NCI-H748 treated with DMSO at 0.1 percent for 48 hours (cell line): ENCODE measurements at places on chromosomes 12 and 14.

DNA sequence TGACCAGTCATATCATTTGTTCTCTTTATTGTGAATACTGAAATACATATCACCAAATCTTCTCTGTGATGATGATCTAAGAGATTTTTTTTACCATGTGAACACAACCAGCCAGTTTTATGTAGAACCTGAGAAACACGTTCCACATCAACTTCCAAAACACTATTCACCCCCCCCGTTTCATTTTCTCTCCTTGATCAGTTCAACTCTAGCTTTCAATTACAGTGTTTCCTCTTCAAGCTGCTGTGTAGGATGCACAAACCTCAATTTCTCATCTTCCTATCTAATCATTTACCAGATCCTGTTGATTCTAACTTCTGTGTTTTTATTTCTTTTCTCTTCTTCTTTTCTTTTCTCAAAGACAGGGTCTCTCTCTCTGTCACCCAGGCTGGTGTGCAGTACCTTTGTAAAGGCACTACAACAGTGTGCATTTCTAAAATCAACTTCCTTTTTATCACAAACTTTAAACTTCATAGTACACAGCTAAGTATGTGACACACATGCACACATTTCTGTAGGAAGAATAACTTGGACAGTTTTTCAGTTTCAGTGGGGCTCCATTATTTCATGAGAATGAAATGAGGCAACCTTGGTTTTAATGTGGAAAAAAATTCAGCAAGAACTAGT is 149.9 kb upstream of the FBXO33 start:
- no peak for DNase-seq

DNA sequence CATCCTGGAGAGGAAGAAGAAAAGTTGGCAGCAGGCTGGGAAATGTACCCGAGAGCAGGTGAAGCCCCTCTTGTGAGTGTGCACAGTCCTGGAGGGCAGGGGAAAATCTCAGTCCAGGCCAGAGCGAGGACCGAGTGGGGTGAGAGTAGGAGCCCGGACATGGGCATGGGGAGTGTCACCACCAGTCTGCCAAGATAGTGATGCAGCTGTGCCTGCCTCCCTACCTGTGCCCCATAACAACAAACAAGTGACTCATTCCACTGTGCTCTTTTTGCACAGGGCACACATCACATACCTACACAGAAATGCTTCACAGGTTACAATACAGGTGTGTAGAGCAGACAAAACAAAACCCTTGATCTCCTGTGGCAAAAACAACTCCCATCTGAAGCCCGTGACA is 205.9 kb upstream of the PELI2 start:
- no peak for DNase-seq

DNA sequence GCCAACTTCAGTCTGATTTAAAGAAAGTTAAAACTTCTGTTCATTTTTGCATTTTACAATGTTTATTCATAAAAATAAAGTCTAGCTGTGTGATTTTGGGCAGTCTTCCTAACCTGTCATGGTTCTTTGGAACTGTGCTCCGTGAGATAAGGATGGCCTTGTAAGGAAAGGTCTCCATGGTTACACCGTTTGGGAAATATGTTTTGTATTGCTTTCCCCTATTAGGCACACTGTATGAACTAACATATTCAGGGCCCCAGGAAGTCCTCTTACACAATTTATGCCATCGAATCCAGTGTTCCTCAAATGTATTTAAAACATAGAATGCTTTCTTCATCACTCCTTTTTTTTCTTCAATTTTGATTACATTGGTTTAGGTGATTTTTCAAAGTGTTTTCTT is 54.5 kb downstream of the APAF1 start:
- no peak for DNase-seq

- no peak for DNase-seq
Measured at GRCh38 chr12:74959657-74960056, 250.0 kb downstream of the KCNC2 start.

DNA sequence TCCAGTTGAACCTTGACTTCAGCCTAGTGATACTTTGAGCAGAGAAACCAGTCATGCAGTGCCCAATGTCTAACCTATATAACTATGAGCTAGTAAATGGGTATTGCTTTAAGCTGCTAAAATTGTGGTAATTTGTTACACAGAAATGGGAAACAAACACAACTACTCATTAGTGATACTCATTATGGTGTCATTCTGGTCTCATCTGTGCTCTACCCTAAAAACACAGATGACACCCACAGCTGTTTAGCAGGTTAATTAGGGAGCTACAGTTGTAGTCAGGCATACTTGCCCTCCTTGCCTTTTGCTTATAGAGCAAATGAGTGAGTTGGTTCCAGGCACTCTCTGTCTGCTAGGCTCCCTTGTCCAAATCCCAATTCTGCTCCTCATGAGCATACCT is 50.0 kb upstream of the ATF7IP start:
- no peak for DNase-seq

GRCh38 chr12:57448669-57449068 is 6.4 kb upstream of the INHBE start:
- DNase-seq, result no peak

- no peak for DNase-seq
Measured at GRCh38 chr12:113932381-113933196, 33.5 kb downstream of the RBM19 start.

DNA sequence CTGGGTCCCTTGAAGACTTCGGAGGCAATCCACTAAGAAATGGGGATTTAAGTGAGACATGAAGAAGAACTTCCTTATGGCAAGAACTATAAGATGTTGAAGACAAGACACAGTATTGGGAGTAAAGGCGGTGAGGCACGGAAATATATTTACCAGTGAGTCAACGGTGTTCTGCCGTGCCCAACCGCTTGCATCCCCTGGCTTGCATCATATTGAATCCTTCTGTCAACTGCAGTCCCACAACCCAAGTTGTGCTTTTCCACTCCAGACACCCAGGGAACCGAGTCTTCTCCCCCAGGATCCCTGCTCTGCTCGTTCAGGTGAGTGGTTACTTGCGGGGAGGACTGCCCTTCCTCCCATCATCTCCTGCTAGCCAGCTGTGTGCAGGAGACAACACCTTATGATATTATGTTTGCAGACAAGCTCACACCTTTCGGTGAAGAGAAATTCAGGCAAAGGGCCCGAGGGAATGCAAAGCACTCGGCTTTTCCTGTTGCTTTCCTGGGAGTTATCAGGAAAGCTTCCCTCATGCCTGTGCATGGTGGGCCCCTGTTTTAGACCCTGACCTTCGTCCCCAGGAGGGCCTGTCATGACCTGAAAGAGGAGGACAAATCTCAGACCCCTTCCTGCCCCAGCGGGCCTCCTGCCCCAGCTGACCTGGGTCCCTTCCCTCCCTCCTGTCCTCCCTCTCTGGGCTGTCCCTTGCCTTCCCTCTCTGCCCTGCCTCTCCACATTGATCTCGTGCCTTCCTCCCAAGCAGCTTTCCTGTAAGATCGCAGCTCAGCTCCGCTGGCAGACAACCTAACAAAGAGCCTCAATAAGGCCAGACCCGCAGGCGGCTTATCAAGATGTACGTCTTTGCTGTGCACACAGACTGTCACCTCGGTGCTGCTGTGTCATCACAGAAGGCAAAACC is 4.3 kb upstream of the LRTM2 start:
- no peak for DNase-seq

DNA sequence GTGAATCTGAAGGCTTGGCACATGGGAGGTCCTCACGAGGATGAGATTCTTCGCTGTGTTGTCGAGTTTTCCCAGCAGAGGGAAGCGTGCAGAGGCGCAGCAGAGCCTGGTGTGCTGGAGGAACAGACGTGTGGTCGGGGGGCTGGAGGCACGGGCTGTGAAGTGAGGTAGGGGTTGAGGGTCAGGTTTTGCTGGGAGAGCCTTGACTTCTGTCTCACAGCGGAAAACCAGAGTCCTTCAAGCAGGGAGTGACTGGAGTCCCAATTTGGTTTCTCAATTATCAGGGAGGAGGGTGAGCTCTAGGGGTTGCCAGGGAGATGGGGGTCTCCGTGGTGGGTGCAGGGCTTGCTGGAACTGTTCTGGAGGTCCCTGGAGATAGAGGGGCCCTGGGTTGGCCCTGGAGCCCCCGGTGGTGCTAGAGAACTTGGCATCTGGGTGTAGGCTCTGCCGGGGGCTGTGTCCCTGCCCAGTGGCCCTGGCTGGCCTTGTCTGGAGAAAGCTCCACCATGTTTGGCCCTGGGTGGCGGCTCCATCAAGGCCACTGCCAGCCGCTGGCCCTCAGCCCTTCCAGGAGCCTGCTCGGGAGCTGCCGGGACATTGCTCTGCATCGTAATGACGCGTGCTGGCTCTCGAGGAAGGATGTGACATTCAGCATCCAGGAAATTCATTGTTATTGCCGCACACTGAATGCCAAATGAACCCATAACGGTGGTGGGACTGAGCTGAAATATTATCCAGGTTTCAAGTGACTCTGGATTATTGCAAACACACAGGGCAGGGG is 215.7 kb downstream of the KIF26A start:
- no peak for DNase-seq

GRCh38 chr12:117494833-117495655 is 133.6 kb upstream of the NOS1 start:
- no peak for DNase-seq

DNA sequence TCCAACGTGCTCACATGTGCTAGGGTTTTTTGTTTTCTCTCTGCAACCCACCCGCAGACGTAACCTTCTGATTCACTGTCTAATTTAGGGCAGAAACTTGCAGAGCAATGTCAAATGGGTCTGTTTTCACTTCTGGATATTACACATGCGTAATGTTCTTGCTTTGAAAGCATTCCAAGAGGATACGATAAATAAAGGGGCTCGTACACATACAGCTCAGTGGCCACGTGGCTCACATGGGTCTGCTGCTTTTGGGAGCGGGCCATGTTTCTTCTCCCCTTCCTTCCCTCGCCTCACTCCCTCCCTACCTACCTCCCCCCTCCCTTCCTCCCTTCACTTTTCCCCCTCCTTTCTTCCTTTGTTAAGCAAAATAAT is 23.4 kb downstream of the CACNA1C start:
- DNase-seq, result no peak

DNA sequence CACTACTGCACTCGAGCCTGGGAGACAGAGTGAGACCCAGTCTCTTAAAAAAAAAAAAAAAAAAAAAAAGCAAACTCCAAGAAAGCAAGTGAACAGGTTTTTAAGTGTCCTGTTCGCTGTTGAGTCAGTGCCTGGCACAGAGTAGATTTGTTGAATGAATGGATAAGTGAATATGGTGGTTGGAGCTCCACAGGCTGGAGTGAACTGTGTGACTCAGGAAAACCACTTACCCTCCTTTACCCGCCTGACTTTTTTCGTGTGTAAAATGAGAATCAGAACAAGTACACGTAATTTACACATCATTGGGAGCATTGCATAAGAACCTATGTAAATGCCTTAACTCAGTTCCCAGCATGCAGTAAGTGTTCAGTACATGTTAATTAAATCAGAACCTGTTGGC is 24.0 kb upstream of the ESRRB start:
- no peak for DNase-seq

DNA sequence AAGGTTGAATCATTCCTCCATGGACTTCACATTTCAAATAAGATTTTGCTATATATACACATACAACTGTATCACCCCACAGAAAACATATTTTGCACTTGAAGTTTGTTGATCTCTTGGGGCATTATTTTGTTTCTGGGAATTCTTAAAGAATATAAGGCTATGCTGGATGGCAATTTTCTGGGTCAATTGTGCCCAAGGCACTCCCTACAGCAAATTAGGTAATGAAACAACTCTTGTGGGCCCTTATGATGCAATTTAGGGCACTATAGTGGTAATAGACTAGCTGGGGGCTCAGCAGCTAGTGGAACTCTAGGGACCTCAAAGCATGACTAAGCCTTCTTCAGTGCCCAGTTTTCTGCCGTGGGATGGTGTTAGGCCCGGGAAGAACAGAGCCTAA is 444.4 kb downstream of the NRXN3 start:
- DNase-seq, result no peak

- no peak for DNase-seq
Measured at GRCh38 chr12:41011939-41012338, 176.2 kb upstream of the PDZRN4 start.

DNA sequence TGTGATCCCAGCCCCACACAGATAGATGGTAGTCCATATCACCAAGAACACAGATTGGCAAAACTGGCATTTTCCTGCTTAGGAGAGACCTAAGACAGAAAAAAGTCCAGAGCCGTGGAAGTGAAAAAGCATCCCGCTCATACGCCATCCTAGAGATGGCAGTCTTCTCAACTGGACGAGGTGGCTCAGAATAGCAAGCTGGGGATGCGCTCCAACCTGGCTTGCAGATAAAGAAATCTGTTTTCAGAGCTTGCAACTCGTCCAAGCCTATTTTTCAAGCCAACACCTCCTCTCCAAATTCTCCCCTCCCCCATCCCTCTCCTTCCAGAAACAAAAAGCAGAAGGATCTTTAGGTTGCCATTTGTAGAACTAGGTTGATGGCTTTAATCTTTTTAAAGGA is 74.3 kb upstream of the OTX2 start:
- DNase-seq, result no peak

GRCh38 chr14:81366214-81366613 is 33.9 kb downstream of the STON2 start:
- no peak for DNase-seq

GRCh38 chr14:34436960-34437728 is 24.9 kb downstream of the SPTSSA start:
- DNase-seq, result no peak

DNA sequence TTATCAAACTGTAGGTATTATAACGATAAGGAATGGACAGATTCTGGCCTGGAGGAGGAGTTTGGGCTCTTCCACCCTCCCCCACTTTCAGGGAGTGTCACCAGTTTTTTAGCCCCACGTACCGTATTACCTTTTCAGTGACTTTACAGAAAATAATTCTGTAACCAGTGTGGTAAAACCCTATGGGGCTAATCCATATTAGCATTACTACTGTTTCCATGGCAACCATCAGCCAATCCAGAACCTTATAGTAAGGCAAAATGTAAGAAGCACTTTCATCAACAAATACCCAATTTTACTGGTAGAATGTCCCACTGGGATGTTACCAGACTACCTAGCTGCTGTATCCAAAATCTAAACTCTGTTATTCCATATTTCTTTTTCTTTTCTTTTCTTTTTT is 50.7 kb downstream of the BICDL1 start:
- no peak for DNase-seq

DNA sequence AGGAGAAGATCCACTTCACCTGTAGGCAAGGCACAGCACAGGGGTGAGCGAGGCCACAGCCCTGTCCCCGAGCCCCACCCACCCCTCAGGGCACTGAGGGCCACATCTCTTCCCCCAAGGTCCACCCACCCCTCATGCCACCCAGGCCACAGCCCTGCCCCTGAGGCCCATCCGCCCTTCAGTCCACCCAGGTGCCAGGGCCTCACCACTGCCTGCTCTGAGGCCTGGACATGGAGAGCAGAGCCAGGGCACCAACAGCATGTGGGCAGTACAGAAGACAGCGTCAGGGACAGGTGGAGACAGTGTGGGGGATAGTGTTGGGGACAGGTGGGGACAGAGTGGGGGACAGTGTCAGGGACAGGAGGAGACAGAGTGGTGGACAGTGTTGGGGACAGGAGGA is 138.3 kb downstream of the TMEM121 start:
- no peak for DNase-seq

- no peak for DNase-seq
Measured at GRCh38 chr14:105394714-105395537, 3.4 kb upstream of the TEX22 start.

DNA sequence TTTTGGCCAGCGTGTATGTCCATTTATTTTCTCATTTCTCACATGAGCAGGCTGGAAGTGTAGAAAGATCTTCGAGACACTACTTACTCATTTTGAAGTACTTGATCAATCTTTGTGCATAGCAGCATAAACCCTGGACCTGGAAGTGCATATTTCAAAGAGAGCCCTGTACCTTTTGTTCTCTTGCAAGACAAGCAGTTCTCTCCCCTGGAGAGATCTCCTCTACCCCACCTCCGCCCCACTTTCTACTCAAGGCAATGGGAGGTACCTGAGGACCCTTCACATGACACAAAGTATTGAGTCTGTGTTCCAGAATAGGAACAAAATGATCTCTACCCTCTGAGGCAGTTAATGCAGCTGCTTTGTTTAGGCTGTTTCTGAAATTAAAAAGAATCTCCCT is 27.4 kb upstream of the RASSF3 start:
- DNase-seq, result no peak
